ENCODE measurements at places on chromosomes 7 and 10. TPM values are rescaled to one million over a fixed set of nuclear protein-coding genes. Genes with fewer than 3 reads are reported as not detected.

DNA sequence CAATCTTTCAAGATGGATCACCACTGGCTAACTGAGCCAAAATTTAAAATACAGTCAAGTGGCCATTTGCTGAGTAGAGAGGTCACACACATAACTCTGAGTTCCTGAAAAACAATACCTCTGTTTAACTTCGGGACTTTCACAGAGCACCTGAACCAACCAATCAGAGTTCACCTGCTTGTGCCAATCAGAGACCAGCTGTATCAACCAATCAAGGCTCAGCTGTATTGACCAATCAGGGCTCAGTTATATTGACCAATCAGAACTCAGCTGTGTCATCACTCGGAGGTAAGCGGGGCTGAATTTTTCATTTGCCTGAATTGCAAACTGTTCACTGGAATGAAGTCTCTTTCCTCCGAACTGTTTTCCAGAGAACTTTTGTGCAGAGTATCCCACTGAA, 10.0 kb upstream of the CPXM2 start:
- DNase-seq = no peak

GRCh38 chr7:28418311-28418710, 6.0 kb downstream of the CREB5 start:
- DNase-seq = peak; percentile 72

- peak; percentile 56 for DNase-seq
Observed at GRCh38 chr10:2137549-2138174, 400.3 kb upstream of the ADARB2 start.

DNA sequence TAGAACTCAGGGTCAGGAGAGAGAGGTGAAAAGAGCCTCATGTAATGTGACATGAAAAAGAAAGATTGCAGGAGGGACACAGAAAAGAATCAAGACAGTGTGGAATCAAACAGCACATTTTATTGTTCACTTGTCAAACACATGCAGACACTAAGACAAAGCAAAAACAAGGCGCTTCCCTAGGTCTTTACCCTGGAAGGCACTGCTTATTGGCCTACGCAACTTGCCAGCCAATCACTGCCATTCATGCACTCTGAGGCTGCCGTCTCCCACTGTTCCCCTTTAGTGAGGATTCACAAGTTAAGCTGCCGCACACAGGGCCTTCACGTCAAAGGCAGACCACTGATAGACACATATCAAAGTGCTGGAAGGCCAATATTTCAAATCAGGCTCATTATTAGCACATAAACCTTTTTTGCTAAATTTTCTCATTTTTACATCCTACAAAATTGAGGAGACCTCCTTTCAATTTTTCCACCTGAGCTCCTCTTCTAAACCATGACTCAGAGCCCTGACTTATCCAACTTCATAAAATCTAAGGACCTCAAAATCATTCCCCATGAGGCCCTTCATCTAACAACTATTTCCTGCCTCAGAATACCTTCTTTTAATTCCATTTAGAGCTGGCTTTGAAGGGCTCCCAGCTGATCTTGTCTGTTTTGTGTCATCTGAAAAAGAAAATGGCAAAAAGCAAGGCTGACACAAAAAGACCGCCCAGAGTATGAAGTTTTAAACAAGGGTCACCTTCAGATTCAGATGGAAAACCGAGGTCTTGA, 149.4 kb downstream of the CHCHD3 start:
- no peak for DNase-seq

DNA sequence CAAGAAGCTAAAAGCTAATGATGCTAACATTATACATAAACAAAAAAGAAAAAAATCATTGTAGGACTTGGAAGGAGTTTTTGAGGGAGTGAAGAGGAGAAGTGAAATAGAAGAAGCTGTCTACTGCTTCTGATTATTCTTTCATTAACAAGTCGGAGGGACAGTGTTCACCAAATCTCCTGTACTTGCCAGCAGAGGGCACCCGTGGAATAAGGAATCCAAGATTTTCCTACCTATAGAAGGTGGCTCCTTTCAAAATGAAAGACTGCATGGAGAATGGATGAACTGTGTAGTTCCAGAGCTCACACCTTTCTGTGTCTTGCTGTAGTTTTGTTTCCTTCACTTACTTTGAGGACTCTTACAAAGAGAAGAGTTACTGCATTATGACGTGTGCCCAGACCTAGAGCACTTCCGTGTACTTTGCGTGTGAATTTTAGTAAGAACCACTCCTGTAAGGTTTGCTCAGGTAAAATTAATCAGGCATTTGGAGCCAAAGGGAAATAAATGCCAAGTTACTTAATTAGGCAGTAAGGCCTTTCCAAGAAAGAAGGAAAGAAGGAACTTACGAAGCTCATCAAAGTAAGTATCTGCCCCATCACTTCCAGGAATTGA, 145.1 kb downstream of the SEMA3D start:
- peak; percentile 66 for DNase-seq

DNA sequence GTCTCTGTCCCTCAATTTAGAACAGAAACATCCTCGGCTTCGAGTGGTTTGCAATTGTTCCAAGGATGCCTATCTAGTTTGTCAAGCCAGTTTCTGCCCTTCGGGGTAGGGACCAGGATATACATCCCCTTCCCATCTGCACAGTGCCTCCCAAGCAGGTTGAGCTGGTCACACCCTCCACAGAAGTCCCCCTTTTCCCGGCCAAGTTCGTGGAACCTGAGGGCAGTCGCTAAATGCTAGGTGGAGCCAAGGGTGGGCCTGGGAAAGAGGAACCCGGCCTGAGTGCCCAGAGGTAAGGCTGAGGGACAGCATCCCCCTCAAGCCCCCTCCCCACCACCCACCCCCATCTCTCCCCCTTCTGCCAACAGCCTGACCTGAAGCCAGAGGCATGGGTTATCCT, 62.4 kb upstream of the NANOS1 start:
- no peak for DNase-seq

DNA sequence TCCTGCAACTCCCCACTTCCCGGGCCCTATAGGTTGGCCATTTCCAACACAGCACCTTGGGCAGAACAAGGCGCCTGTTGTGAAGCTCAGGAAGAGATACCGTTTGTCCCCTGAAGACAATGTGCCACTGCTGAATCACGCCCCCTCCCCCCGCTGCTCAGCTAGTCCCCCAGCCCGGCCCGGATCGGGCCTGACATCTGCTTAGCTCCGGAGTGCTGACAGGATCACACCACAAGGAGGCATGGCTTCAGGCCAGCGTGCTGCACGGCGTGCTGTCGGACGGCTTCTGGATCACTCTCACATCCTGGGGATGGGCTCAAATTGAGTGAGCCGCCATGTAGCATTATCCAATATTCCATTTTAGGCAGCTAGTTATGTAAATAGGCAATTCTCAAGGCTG, 62.1 kb upstream of the EFCAB10 start:
- no peak for DNase-seq

DNA sequence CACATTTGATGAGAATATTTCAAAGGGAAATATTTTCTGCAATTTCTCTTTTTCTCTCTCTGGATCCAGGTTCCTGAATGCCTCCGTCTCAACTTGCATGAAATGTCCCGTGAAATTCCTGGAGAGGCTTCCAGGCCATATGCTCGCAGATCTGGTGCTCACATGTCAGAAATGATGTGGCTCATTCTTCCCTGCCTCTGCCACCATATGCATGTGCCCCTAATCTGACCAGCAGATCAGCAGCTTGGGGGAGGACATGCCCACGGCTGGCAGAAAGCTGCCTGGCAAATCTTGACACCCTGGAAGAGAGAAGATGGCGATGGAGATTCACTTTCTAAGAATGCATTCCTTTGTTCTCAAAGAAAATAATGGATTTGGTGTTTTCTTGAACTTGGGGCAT, 490.7 kb downstream of the RPS24 start:
- no peak for DNase-seq

GRCh38 chr10:113364227-113364626, 188.6 kb upstream of the HABP2 start:
- no peak for DNase-seq

- DNase-seq = peak; percentile 60
Observed at GRCh38 chr10:88392222-88392621, 190.9 kb downstream of the RNLS start.

DNA sequence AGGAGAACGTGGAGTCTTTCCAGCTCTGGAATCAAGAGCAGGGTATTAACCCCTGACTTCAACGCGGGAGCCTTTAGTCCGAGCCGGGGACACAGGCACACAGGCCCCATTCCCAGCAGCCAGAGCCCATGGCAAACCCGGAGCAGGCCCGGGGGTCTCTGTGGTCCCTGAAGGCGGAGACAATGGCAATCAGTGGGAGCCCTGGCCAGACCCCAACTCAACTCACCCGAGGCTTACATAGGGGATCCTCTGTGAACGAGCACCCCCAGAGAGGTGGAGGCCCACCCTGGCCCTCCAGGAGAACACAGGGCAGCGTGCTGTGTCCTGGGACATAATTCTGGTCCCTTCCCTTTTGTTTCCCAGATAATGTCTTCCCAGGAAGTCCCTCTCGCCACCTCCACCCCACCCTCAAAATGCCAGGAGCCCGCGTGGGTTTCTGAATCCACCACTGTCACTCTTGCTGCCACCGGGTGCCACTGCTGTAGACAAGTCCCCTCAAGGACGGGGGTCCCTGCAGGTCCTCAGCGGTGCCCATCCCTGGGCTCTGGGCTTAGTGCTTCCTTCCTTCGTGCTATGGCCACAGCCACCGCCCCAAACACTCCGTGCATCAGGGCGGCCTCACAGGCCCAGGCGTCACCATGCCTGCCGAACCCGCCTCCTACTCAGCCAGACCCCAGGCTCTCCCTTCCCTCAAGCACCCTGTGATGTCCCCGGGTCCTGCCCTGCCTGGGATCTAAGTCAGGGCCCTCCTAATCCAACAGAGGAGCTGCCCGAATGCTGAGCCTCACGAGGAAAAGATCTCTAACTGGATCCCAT, 28.6 kb upstream of the PPP2R2D start:
- DNase-seq = no peak

GRCh38 chr7:1928645-1929348, 258.7 kb downstream of the ELFN1 start:
- DNase-seq = no peak

GRCh38 chr10:91198781-91199180, 21.7 kb upstream of the PCGF5 start:
- peak; percentile 77 for DNase-seq

- DNase-seq = no peak
Observed at GRCh38 chr7:159118197-159118595, 26.5 kb downstream of the VIPR2 start.

FZD8 gene
- 8.9 TPM for total RNA-seq

TMEM270 gene
- not detected for total RNA-seq

SNCG gene
- 5.2 TPM for total RNA-seq

CYP3A7 gene
- total RNA-seq = not detected

UTF1 gene
- total RNA-seq = not detected

CYP2C8 gene
- 1.0 TPM for total RNA-seq

RBP4 gene
- 5.8 TPM for total RNA-seq

AGR2 gene
- 18.6 TPM for total RNA-seq

ANXA8 gene
- total RNA-seq = 0.30 TPM

All from renal cortical epithelial cell (primary cell).